ENCODE measurements at places on chromosomes 2 and 18.

DNA sequence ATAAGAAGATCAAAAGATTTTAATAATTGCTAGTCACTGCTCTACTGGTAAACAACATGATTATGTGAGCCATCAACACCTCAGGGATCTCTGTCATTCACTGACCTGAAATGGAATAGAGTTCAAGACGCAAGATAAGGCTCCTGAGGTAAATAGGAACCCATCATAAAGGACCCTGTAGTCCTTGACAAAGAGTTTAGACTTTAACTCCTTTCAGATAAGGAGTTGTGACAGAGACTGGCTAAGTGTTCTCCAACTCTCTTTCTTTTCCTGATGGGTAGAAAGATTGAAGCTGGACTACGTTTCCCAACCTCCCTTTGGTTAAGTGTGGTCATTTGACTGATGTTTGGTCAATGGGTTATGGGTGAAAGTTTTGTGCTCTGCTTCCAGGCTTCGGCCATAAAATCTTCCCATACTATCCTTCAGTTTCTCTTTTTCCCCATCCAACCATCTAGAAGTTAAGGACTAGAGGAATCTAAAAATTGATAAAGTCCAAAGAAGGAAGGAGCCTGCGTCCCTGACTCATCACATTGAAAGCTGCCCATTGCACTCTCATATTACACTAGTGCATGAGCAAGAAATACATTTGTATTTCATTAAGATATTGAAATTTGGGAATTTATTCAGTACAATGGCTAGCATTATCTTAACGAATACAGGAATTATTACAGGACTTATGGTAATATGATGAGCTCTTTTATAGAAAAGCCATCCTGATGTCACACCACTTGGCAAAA lies 293.7 kb upstream of the ACVR2A start:
- DNase-seq = no peak

- no peak for DNase-seq
Measured at GRCh38 chr18:45161850-45162249, 453.4 kb upstream of the SLC14A2 start.

GRCh38 chr2:48750128-48750739 lies 5.3 kb downstream of the LHCGR start:
- no peak for DNase-seq

DNA sequence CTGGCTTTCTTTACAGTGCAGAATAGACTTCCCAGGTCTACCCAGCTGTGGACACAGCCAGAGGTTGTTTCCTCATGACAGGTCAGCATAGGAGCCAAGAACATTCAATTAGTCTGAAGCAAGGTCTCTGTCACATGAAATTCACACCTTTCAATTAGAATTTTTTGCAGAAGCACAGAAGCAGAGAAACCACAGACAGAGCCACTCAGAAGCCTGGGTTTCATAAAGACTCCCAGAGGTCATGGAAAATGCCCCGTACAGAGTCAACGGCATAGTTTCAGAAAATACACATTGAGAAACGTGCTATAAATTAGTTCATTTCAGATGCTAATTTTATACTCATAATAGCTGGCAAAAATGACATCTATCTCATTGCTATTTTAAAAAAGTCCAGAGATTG lies 87.0 kb upstream of the TMEM200C start:
- no peak for DNase-seq

DNA sequence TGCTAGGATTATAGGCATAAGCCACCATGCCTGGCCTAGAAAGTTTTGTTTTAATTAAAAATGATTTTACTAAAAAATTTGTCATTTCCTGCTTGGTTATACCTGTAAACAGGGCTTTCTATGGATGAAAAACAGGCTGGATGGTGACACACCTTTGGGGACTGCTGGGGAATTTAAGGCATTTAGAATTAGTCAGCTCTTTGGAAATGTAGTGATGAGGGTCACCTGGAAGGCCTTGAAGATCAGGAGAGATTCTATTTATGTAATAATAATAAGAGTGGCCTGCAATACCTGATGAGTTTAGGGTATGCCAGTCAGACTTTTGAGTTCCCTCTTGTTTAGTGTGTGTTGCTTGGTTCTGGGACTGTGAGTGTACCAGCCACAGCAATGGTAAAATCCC lies 51.1 kb downstream of the RALBP1 start:
- DNase-seq = no peak

GRCh38 chr2:222878877-222879603 lies 18.2 kb downstream of the ACSL3 start:
- DNase-seq = no peak

GRCh38 chr2:125654226-125654625 lies 1001.7 kb upstream of the GYPC start:
- DNase-seq = no peak

- DNase-seq = no peak
Measured at GRCh38 chr2:134108113-134108512, 145.8 kb upstream of the MGAT5 start.

- DNase-seq = no peak
Measured at GRCh38 chr2:237196409-237196808, 110.7 kb downstream of the COPS8 start.

GRCh38 chr2:113846429-113846828 lies 43.5 kb upstream of the ACTR3 start:
- DNase-seq = no peak

- DNase-seq = no peak
Measured at GRCh38 chr2:3280683-3281520, 96.7 kb downstream of the EIPR1 start.

DNA sequence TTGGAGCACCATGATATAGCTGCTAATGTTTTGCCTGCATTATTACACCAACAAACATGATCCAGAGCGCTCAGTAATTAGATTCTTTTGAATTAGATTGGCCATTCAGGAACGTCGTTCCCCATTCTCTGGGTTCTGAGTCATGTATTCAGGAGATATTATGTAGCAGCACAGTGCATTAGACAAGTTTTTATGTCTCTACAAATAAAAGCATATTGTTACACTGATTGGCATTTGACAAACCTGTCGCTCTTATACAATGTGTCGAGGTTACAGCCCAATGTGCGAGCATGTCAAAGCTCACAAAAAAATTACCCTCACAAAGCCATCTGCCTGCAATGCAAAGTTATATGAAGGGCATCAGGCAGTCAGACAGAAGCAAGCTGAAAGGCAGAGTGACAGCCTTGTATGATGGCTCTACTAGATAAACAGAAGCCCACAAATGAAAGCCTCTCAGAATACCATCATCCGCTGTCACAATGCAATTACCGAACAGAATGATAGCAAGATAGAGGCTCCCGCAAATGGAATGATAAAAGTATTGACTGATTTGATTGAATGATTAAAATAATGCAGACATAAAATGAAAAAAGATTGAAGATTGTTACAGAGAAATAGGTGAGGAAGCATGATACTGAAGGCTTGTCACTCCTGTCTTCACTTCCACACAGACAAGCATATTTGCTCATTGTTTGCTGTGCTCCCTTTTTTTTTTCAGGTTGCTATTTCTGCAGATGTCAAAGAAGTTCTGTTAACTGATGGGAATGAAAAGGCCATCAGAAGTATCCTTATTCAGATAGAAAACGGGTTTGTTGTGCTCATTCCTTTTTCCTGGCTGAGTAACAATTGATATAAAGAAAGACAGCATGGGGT lies 234.6 kb upstream of the SIX3 start:
- DNase-seq = no peak

DNA sequence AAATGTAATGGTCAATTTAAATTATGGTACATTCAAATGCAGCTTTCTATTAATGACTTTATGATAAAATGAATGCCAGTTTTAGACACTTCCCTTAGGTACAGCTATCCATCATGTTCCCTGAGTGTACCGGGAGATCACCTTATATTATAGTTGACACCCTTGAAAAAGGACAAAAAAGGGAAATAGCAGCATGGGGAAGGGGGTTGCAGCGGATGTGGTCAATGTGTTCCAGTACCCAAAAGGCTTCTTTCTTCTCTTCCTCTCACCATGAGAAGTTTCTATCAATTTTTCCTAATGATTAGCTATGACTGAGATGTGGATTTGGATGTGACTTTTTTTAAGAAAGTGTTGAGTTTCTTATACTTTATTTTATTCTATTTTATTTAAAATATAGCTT lies 154.4 kb downstream of the CCDC85A start:
- DNase-seq = no peak

DNA sequence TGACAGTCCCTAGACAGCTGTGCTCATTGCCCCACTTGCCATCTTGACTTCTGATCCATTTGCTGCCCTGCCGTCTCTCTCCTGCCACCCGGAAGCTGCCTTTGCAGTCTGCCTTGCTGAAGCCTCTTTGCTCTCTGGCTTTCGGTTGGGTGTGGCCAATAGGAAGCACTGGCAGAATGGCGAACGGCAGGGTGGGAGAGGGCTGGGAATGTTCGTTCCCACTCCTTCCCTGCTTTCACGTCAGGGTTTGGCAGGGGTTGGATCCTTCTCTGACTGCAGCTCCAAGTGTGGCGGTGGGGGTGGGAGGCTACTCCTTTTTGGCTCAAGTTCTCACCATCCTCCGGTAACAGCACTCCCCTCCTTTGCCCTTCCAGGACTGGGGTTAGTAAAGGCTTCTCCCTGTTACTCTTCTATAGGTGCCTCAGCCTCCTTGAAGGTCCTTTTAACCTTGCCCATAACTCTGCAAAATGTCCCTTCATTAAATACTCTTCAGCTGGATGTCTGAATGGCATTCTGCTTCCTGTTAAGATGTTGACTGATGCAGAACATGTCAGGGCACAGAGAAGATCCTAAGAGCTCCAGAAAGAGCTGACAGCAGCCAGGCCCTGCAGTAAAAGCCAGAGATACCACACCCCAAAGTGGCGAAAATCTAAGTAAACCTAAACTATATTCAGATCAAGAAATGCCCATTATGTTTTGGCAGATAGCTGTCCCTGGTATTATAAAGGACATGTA lies 299.7 kb downstream of the CDCA7 start:
- DNase-seq = no peak
